NCI-H2081 (cell line): ENCODE measurements at places on chromosomes 3 and 15.
A peak's percentile ranks its signal among the peaks of the same experiment; 100 is the strongest.

DNA sequence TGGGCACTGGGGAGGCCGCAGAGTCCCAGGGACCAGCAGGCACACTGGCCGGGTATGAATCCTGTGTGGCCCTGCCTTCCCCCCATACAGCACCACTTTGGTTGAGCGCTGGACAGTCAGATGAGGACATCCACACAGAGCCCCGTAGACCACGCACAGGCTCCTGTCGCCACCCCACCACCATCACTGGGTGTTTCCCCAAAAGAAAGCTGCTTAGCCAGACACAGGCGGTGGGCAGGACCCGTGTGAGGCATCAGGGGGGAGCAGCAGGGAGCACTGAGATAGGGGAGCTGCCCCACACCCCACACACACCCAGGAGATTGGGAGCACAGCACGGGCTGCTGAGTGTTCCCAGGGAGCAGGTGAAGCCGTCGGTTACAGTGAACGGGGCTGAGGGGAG lies 42.4 kb upstream of the SLC41A3 start:
- DNase-seq = no peak

GRCh38 chr15:45442507-45443135 lies 64.3 kb upstream of the GATM start:
- no peak for DNase-seq

DNA sequence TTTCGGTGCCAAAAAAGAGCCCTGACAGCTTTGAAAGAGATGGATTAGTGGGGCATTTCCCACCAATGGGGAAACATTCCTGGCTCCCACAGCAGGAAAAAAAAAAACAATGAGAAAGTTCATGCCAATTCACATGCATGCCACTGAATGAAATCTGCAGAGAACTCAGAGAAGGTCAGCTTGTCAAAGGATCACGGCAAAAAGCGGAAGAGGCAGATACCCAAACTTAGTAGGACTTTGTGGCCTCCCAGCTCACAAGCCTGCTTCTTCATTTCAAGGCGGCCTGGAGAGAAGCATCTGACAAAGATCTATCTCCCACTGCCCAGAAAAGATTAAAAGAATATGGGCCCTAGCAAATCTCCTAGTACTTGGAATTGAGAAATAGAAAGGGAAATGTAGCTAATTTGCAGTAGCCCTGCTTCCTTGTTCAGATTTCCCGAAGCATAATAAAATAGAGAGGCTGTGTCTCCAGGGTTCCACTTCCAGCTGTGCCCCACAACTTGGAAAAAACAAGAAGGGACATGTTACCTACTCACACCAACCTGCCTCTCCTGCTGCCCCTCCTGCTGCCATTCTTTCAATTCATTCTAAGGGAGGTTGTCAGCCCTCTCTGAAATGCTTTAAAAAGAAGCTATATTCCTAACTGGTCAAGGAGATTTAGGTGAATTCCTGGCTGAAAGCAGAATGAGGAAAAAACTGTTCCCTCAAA lies 170.4 kb downstream of the FHIT start:
- DNase-seq = no peak

DNA sequence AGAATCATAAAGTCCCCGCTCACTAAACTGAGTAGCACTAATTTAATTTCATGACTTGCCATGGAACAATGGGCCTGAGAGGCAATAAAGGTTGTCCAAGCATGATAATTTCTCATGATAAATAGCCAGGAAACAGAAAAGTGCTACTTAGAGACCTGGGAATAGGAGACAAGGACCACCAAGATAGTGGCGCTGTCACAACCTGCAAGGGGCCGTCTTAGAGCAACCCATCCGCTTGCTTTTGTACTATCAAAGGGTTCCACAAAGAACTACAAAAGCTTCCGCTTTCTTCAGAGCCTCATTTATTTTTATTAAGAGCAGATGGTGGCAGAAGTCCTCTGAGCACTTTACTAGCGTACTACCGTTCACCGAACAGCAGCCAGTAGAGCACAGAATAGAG lies 421.7 kb upstream of the GRM7 start:
- no peak for DNase-seq

- DNase-seq = peak; percentile 11
These were observed 331.2 kb downstream of the ULK4 start for GRCh38 chr3:41630708-41631107.

GRCh38 chr3:182810574-182811268 lies 17.4 kb downstream of the ATP11B start:
- DNase-seq = no peak

- DNase-seq = no peak
These were observed 13.3 kb downstream of the CLK3 start for GRCh38 chr15:74628949-74629348.

DNA sequence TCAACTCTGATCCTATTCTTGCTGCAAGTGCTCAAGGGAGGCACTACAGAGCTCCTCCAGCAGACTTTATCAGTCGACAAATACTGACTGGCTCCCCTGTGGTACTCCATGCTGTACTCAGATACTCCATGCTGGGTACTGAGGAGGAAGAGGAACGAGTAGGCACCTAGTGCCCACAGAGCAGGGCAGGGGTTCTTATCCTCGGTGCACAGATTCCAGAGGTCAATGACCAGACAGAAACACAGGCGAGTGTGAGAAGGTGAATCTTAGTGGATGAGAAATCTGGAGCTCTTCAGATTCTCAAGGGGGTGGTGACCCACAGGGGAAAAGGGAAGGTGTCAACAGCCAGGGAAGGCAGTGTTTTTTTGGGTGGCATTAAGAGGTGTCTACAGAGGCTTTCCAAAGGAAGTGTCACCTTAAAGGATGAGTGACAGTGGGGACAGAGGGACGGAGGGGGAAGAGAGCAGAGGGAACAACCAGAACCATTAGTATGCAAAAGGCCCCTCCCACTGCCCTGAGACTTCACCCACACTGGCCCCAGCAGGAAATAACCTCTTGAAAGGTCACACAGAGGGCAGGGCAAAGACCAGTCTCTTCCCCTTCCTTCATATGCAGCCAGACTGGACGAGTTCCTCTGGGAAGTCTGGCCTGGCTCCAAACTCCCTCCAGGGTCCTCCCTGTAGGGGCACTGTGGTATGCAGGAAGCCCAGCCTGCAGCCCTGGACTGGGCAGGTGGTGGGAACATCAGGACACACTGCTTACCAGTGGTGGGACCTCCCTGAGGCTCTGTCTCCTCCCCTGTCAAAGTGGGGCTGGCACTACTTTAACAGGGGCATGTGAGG lies 27.5 kb downstream of the CCDC12 start:
- DNase-seq = no peak

GRCh38 chr3:46892285-46893145 lies 15.0 kb downstream of the PTH1R start:
- peak; percentile 8 for DNase-seq

- DNase-seq = no peak
These were observed 3.0 kb upstream of the TLNRD1 start for GRCh38 chr15:80997692-80998091.

DNA sequence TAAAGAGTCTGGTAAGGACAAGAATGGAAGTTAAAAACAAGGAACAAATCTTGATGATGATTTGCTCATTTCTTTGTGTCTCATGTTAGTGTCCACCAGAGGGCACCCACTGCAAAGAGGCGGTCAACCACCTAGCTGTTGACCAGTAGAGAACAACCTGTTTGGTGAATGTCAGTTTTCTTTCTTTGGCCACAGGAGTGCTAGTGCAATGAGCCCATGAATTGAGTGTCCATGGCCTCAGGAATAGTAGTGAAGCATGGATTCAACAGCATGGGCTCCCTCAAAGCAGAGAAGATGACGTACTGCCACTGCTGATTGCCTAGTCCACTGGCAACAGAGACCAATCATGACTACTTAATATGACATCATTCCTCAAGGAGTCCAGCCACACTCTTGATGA lies 10.7 kb upstream of the CNTN6 start:
- no peak for DNase-seq

- DNase-seq = no peak
These were observed 265.1 kb upstream of the COL8A1 start for GRCh38 chr3:99373088-99373845.

DNA sequence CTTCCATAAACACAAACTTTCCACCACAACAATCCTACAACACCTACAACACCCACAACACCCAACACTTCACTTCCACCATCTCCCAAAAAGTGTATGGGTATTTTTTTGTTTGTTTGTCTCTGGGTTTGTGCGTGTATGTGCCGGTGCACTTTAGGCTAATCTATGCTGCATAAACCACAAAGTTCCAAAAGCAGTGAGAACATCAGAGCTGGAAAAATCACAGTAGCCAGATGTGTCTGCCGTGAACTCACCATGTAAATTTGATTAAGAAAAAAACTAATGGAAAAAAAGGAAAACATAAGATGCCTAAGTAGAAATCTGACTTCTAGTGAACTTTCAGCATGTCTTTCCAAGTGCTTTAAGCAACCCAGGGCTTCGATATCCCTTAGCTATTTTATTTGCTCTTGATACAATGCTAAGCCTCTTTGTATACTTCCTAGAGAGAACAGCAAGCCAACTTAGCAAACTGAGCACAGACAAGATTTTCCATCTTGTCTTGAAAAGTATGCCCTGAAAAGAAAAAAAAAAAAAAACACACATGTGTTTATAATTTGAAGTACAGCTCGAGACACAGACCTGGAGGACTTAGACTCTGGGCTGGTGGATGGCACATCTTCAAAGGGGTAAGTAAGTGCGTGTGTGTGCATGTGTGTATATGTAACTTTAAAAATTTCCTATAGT lies 91.4 kb downstream of the WWTR1 start:
- DNase-seq = no peak

GRCh38 chr3:42702982-42703694 lies 540 bp upstream of the HHATL start:
- no peak for DNase-seq

DNA sequence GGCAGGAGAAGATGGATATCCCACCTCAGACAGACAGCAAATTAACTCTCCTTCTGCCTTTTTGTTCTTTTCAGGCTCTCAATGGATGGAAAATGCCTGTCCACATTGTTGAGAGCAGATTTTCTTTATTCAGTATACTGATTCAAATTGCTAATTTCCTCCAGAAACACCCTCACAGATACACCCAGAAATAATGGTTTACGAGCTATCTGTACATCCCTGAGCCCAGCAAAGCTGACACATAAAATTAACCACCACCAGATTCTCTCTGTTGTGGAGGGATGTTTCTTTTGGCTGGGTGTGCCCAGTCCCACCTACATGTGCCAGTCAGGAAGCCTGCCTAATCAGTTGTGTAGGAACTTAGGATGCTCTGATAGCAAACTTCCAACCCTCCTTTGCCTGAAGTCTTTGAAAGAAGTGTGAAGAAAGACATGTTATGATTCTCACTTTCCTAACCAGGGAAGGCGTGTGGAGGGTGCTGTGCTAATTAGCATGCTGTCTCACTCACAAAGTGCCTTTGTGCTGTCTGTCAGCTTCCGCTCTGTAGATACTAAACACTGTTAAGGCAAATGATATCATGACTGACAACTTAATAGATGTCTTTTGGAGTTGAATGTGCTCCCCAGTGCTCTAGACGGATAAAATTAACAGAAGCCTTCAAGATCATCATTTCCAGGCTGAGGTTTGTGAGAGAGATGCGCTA lies 208.5 kb downstream of the CLSTN2 start:
- DNase-seq = no peak

DNA sequence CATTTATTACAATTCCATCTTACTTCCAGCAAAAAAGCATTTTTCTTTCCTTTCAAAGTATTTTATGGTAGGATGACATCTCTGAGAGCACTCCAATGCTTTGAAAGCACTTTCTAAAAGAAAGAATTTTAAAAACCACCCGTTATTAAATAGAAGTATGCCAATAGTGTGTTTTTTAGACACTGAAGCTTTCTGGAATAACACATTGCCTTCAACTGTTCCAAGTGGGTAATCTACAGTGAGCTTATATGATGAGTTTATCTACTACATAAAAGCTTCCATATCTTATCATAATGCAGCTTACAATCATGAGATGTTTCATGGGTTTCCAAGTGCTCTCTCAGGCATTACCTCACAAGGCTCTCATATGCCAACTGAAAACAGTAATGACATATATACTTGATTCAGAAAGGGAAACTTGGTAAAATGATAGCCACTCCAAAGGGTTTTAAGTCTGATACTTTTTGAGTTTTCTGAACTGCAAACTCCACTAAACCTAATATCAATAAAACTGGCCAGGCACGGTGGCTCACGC lies 14.1 kb downstream of the CMTM6 start:
- no peak for DNase-seq

DNA sequence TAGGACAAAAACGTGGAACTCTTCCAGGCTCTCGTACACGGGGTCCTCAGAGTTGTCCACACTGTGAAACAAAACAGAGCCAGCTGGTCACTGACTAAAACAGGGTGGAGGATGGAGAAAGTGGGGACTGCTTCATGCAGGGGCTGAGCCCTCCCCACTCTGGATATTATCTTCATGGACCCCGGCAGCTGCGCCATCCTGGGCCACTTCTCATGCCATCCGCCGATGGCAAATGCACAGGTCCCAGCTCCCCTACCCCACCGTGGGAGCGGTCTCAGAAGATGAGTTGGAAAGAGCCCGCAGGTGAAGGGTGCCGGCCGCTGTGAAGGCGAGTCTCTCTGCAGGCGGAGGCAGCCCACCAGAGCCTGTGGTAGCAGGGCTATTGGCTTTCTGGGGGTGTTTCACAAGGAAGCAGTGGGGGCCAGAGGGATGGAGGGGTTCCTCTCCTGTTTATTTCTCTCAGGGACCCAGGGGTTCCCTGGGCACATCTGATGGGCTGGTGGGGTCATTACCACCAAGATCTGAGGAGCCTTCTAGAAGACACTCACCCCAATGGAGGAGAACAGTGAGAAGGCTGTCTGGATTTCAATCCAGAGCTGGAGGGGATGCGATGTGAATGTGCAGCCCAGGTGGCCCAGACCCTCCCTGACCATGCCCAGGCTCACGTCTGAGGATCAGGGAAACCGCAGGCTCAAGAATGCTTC lies 177.3 kb downstream of the KLF13 start:
- DNase-seq = no peak

DNA sequence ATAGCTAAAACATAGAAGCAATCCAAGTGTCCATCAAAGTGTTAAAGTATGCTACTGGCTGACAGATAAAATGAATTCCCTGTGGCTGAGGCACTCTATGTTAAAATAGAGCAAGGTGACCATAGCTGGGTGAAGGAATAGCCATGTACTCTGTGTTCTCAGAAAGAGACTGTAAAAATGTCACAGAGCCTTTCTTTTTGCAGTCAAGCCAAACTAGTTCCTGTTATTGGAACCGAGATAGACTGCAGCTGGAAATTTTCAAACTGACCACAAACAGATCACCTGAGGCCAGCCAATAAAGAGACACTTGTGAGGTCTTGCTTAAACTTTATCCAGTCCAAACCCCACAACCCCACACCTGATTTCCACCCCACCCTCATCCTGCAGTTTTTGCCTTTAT lies 422.8 kb upstream of the NAALADL2 start:
- DNase-seq = no peak

GRCh38 chr15:43896543-43896942 lies 69.7 kb downstream of the WDR76 start:
- DNase-seq = no peak
